Thyroid gland (tissue), 4 donors: ENCODE measurements at places on chromosomes 2 and 18.

GRCh38 chr18:77754475-77755044 is 504.9 kb downstream of the GALR1 start:
- DNase-seq, result no peak

GRCh38 chr2:36731941-36732672 is 35.6 kb downstream of the VIT start:
- no peak for DNase-seq

DNA sequence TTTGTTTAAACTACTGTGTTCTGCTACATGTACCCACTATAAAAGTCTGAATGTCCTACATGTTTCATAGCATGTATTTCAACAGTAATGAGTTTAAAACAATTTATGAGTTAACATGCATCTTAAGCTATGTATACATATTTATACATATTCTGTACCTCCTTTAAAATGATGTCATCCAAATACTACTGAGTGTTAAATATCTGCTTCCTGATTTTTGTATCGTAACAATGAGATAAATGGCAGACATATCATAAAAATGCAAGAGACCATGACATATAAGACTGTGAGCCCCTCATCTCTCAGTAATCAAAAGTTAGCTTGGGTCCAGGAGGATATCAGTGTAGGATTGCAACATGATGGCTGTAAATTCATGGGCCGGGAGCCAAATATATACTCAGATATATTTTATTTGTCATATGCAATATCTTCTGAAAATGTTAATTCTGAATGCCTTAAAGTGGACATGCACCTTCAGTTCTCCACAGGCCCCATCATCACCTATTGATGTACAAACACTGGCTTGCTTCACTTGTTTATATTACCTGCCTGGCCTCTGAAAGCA is 3.6 kb downstream of the COL5A2 start:
- DNase-seq, result no peak

GRCh38 chr2:38178556-38179419 is 102.8 kb upstream of the CYP1B1 start:
- DNase-seq, result no peak

- DNase-seq, result no peak
Observed at GRCh38 chr2:98537390-98538126, 70.8 kb downstream of the COA5 start.

- DNase-seq, result no peak
Observed at GRCh38 chr2:126838716-126838985, 60.0 kb upstream of the TEX51 start.

GRCh38 chr2:237427769-237428506 is 14.0 kb upstream of the COL6A3 start:
- no peak for DNase-seq

DNA sequence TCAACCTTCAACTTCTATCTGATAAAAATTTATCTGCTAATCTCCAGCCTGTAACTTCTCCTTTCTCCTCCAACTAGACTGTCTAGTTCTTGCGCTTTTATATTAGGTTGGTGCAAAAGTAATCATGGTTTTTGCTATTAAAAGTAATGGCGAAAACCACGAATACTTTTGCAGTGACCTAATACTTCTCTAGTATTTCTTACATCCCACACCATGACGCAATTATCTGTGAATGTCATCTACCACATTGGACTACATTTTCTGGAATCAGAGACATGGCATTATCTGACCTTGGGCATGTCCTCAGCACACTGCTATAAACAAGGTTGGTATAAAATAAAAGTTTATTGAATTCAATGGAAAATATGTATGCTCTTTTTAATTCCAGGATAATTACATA is 370.2 kb upstream of the LYPD1 start:
- no peak for DNase-seq

DNA sequence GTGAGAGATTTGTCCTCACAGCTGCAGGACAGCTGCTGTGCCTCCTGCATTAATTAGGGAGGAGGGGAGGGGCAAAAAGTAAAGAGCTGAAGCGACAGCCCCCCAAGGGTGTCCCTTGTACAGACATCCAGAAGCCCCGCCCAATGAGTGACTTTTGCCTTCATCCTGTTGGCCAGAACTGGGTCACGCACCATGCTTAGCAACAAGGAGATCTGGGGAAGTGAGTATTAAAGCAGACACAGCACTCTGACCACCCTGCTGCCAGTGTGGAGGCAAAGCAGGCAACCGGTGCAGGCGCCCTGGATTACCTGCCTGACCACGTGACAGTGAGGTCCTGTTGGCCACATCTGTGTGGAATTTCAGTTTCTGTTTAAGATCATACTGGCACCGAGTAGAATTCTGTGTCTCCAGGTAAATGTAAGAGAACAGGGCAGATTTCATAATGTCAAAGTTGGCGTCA is 21.5 kb upstream of the BIN1 start:
- DNase-seq, result peak; percentile 79

GRCh38 chr2:24860631-24861030 is 59.4 kb downstream of the ADCY3 start:
- no peak for DNase-seq

- no peak for DNase-seq
Observed at GRCh38 chr2:150182566-150183235, 304.8 kb downstream of the RND3 start.

- DNase-seq, result no peak
Observed at GRCh38 chr2:138902239-138902871, 122.2 kb upstream of the NXPH2 start.

DNA sequence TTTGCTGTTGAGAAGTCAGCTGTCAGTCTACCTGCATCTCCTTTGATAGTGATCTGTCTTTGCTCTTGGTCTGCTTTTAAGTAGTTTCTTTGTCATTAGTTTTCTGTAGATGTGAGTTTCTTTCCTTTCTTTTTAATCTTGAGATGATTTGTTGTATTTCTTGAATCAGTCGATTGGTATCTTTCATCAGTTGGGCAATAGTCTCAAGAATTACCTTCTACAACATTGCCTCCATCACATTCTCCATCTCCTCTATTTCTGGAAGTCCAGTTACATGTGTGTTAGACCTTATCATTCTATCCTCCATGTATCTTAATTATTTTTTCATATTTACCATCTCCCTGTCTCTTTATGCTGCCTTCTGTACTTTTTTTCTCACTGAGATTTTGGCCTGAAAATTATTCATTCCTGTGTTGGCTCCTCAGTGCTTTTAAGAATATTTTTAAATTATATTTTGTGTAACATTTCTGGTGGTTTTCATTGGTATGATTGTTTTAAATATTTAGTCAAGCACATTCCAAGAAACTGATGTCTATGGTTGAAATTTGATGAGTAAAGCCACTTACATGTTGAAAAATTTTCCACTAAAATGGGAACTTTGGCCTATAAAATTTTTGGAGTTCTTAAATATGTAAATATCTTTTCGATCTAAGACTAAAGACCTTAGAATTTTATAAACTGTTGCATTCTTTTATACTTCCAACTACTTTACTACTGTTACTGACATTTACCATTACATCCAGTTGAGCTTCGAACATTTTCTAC is 239.5 kb upstream of the MGAT5 start:
- no peak for DNase-seq

DNA sequence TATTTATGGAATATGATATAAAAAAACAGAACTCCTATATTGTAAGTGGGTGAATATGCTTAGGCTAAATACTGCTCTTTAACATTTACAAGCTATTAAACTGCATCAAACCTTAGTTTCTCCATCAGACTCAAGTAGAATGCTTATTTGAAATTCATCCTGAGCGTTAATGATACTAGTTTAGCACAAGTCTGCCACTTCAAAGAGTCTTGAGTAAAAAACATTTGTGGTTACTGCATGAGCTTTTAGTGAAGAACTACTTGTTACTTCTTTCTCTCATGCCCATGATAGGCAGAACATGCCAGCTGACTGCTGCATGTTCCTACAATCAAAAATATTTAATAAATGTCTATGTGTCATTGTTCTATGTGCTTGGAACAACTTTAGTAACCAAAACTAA is 12.1 kb downstream of the YES1 start:
- DNase-seq, result no peak

- peak; percentile 92 for DNase-seq
Observed at GRCh38 chr2:73176881-73177644, 25.3 kb upstream of the NOTO start.

DNA sequence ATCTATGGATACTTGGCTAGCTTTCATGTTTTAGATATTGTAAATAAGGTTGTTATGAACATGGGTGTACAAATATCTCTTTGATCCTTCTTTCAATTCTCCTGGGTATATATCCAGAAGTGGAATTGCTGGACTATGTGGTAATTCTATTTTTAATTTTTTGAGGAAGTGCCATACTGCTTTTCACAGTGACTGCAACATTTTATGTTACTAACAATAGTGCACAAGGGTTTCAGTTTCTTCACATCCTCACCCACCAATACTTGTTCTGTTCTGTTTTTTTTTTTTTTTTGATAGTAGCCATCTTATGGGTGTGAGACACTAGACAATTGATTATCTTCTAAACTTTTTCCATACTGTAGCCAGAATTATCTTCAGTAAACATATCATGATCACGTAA is 17.3 kb upstream of the NEUROD1 start:
- DNase-seq, result no peak

- no peak for DNase-seq
Observed at GRCh38 chr2:47309472-47309951, 93.4 kb upstream of the MSH2 start.

DNA sequence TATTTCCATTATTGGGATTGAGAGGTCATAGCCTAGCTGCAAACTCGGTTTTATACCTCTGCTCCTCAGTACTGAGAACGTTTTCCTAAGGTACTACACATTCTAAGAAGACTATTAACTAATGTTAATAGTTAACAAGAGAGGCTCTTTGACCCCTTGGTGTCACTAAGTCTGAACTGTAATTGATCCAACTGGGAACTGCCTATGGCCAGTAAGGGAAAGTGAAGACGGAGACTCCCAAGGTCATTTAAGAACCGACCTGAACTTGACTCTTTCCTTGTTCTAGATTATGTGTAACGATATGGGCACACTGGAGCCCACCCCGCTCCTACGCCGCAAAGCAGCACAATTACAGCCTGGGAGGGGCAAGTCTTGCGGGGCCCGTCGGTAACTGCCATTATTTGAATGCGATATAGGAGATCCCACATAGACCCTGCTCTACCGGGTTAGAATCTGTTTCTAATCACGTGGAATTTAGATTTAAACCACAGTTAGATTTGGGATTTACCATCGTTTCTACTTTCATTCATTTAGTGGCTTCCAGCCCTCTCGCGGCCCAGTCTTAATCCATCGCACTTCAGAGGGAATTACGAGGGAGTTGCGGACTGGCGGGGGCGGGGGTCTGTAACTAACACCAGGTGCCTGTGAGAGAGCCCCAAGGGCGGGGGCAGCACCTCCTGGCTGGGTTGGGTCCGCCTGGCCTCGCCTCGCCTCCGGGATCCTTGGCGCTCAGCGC is 84.1 kb upstream of the EPB41L3 start:
- DNase-seq, result no peak

GRCh38 chr18:41906528-41907146 is 48.4 kb upstream of the PIK3C3 start:
- no peak for DNase-seq

DNA sequence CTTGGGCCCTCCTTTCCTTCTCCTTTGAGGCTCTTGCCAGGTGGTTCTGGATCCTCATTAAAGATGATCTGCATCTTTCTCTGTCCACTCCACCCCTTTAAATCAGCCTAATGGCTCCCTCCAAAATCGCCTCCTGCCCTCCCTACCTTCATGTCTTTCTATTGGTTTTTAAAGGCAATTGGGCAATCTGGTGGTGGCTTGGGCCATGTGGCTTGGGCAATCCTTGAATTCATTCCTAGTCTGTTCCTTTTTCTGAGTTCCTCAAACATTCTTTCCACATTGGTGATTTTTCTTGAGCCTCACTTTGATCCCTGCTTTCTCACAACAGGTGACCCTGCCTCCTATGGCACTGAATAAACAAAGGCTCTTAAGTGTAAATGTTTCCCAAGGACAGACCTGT is 266.2 kb upstream of the REV1 start:
- no peak for DNase-seq

DNA sequence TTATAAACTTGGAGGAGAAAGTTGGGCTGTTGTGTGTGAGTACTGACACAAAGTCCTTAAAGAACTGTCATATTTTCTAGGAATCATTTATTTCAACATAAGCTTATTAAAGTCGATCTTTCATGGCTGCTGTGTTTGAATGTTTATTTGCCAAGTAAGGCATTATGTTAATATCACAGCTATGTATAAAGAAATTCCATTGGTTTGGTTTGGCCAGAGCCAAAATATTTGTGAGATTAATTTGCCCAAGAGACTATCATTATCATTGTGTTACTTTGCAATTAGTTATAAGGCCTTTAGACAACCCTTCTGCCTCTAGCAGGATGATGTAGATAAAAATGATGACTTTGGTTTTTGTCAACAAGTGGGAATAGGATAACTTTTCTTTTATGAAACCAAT is 240.6 kb upstream of the NT5C1B start:
- DNase-seq, result no peak

DNA sequence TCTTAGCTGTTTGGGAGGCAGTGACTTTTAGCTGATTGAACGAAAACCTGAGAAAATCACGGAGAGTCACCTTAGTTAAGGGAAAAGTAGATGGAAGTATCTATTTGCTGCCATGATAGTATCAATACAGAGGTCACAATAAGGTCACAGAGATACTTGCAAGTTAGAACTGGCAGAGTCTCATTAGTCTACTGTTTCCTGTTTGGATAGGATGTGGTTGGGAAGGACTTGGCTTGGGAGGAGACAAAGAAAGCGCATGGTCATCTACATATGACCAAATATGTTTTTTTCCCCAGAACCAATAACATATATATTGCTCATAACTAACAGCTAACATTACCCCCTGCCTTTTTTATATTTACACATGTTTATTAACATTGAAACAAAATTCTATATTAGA is 78.4 kb upstream of the AQP4 start:
- no peak for DNase-seq

DNA sequence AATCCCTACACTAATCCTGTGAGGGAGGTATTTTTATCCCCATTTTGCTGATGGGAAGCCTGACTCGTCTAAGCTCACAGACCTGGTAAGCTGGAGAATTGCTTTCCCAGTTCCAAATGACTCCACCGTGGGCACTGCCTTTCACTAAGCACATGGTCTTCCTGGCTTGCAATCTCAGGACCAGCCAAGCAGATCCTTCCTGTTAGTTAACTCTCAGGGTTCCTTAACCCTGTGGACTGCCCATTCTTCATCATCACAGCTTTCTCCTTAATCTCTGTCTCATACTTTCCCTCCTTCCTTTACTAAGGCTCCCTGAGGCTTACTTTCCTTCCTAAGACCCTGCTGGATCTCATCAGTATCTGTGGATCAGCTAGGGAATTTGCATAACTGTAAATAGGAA is 122.2 kb upstream of the ZEB2 start:
- peak; percentile 51 for DNase-seq
